ENCODE measurements at places on chromosomes 7 and 10. TPM values are rescaled to one million over a fixed set of nuclear protein-coding genes. Genes with fewer than 3 reads are reported as not detected.

GRCh38 chr10:70403483-70404035, 386 bp upstream of the EIF4EBP2 start:
- DNase-seq, result no peak

DNA sequence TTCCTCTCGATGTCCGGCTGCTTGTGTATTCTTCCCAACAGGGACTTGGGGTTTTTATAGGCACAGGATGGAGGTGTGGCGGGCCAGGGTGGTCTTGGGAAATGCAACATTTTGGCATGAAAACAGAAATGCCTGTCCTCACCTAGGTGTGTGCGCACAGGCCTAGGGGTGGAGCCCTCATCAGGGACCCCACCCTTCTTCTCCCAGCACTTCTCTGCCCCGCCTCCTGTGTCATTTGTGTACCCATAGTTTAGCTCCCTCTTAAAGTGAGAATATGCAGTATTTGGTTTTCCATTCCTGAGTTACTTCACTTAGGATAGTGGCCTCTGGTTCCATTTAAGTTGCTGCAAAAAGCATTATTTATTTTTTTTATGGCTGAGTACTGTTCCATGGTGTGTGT, 90.2 kb upstream of the ITGB1 start:
- DNase-seq, result no peak

DNA sequence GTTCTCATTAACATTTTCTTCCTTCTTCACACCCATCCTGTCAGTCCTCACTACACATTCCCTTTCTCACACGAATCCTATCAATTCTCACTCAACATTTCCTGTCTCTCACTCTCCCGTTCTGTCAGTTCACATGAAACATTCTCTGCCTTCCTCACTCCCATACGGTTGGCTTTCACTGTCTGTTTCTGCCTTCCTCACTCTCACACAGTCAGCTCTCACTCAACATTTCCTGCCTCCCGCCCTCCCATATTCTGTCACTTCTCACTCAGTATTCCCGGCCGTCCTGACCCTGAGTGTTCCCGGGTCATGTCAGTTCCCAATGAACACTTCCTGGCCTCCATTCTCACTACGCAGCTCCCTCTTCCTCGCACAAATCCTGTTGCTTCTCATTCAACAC, 61.5 kb downstream of the DYNC2I1 start:
- DNase-seq, result no peak

DNA sequence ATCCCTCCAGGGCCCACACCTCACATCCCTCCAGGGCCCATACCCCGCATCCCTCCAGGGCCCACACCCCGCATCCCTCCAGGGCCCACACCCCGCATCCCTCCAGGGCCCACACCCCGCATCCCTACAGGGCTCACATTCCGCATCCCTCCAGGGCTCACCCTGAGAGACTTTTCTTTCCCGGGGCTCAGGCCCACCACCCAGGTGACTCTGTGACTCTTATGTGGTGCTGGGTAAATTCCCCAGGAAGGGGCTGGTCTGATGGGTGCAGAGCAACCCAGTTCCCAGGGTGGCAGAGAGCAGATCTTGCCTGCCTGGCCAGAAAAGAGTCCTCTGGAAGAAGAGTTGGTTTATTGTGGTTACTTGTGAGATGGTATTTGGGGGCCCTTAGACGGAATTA, 290.7 kb downstream of the TCERG1L start:
- no peak for DNase-seq

PCLO gene
- 0.03 TPM for total RNA-seq

All from GM12878 (cell line).